Cortex of kidney (tissue), 1 donor: ENCODE measurements at places on chromosomes 4 and X.

- DNase-seq = no peak
Measured at GRCh38 chr4:123955167-123955800, 558.7 kb downstream of the SPRY1 start.

DNA sequence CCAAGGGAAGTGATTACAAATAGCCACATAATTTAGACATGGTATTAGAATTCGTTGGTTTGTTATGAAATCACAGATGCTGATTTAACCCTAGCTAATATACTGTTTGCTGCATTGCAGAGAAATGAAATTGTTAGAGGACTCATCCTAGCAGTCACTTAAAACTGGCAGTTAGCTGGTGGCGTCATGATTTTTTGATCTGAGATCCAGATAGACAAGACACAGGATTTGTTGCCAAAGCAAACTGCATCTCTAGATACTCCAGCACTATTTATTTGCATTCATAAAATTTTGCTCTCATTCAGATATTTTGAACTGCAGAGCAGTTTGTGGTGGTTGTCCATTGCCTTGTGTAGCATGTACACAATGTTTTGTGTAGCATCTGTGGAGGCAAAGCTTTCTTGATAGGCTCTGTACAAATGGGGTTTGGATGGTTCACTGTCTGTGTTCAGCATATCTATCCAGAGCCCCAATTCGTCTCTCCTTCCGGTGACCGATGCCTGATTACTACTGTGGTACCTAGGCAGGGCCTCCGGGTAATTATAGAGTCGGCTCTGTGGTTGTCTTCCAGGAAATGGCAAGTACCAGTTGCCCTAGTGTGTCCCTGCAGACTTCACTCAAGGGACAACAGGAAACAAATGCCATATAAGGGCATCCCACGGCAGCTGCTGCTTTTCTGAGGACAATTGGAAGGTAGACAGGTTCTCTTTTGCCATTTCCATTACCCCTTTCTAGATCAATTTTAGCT is 30.1 kb upstream of the SPARCL1 start:
- no peak for DNase-seq

DNA sequence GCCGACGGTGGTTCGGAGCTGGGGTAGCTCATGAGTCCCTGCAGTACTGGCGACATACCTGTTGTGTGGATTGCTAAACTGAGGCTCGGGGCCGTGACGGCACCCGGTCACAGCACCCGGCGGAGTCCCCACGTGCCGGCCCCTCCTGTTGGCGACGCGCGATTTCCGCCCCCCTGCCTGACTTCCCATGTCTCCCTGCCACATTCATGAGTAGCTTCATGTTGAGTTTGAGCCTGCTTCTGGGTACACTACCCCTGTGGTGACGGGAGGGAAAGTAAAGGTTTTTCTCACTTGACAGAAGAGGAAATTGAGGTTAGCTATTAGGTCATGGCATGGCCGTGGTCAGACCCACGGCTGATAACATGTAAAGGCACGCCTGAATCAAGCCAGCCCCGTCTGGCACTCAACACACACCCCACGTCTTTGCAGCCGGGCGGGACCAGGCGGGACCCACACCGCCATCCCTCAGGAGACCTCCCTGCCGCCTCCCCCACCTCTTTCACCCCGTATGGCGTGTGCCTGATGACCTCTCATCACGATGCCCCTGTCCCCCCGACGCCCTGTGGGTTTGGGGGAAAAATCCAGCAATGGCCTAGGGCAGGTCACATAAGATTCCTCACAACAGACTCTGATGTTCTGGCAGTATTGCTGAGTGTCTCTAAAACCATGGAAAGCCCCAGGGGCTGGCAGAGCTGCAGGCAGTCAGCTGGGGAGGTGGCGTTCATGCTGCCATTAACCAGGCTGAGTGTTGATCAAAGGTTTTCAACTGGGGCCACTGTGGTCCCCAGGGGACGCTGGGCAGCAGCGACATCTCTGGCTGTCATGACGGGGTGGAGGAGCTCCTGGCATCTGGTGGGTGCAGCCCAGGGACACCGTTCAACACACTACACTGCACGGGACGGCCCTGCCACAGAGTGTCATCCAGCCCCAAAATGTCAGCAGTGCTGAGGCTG is 29.2 kb downstream of the P2RY8 start:
- DNase-seq = no peak

GRCh38 chr4:127400731-127401346 is 231.9 kb upstream of the INTU start:
- no peak for DNase-seq

DNA sequence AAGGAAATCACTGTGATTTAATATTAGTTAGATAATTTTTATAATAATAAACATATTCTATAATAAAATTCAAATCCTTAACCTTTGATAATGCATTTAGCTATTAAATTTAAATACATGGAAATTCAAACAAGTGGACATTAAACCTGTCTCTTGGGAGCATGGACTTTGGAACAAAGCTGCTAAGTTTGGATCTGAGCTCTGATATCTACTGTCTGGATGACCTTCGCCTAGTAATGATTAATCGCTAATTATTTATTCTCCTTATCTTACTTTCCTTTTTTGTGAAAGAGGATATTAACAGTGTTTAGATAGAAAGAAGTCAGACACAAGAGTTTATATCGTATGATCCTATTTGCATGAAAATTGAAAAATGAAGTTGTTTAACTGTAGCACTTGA is 980.9 kb downstream of the FSTL5 start:
- DNase-seq = no peak

- no peak for DNase-seq
Measured at GRCh38 chr4:188511431-188511830, 372.2 kb downstream of the TRIML1 start.

DNA sequence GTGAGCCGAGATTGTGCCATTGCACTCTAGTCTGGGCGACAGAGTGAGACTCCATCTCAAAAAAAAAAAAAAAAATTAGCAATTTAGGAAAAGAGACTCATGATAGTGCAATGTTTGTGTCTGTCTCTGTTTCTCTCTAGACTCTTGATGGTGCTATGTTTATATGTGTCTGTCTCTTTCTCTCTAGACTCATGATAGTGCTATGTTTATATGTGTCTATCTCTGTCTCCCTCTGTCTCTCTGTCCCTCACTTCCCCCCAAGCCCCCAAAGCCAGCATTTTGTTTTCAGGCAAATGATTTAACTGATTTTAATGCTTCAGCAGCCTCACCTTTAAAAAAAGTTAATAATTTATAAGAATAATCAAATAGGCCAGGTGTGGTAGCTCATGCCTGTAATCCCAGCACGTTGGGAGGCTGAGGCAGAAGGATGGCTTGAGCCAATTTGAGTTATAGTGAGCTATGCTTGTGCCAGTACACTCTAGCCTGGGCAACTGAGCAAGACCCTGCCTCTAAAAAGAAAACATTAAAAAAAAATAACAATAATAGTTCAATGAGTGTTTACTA is 6.9 kb downstream of the MOB1B start:
- DNase-seq = no peak

GRCh38 chr4:102546635-102547034 is 45.5 kb downstream of the NFKB1 start:
- DNase-seq = no peak
